ENCODE measurements at places on chromosomes 3 and 15.

DNA sequence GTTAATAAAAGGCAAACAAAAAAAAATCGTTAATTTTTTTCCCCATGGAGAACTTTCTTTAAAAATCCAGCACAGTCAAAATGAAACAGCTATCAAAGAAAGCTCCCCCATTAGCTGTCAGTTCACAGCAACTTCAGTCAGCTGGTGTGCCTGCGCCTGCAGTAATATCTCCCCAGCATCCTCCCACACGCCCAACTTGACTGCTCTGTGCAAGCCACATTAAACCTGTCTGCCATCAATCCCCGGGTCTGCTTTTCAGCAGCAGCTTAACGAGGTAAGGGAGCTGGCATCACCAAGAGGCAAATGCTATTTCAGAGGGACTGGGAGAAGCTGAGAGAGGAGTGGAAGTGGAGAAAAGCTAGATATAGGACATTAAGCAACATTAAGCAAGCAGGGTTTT is 337.5 kb downstream of the GAP43 start:
- DNase-seq = no peak

- no peak for DNase-seq
Observed at GRCh38 chr3:128667641-128668040, 17.0 kb upstream of the RPN1 start.

DNA sequence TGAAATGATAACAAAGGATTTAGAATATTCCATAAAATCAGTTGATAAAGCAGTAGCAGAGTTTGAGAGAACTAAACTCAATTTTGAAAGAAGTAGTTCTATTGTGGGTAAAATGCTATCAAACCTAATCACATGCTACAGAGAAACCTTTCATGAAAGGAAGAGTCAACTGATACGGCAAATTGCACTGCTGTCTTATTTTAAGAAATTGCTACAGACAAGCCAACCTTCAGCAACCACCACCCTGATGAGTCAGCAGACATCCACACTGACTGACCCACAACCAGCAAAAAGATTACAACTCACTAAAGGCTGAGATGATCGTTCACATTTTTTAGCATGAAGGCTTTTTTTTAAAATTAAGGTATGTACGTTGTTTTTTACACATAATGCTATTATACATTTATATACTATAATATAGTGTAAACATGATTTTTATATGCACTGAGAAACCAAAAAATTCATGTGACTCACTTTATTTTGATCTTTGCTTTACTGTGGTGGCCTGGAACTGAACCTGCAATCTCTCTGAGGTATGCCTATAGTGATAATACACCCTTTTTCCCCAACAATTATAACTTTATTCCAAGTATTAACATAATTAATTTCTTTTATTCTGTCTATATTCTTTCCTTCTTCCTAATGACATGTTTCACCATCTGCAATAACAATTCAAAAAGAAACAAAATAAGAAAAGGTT is 109.9 kb downstream of the TBC1D5 start:
- no peak for DNase-seq

DNA sequence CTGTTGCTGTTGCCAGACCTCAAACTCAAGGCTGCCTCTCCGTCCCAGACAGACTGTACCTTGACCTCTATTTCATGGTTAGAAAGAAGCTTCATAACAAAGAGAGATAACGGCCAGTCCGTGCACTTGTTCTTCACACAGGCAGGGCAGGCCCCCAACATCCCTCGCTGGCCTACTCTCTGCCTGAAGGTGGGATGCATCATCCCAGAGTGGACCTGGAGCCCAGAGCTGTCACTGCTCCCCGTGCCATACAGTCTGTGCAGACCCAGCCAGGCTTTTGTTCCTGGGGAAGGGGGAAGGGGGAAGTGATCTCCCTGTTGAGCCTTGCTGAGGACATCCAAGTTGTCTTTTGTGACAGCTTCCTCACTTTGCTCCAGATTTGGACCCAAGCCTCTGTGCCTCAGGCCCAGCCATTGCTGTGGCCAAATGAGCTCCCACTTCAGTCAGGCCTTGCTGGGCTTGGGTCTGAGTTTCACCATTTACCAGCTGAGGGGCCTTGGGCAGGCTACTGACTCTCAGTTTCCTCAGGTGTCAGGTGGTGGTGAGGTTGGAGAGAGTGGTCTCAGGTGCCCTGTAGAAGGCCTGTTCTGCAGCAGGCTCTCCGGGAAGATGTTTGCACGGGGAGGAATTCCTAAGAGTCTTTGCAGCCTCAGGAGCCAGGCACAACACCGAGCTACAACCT is 141.6 kb downstream of the DNAJB8 start:
- no peak for DNase-seq

DNA sequence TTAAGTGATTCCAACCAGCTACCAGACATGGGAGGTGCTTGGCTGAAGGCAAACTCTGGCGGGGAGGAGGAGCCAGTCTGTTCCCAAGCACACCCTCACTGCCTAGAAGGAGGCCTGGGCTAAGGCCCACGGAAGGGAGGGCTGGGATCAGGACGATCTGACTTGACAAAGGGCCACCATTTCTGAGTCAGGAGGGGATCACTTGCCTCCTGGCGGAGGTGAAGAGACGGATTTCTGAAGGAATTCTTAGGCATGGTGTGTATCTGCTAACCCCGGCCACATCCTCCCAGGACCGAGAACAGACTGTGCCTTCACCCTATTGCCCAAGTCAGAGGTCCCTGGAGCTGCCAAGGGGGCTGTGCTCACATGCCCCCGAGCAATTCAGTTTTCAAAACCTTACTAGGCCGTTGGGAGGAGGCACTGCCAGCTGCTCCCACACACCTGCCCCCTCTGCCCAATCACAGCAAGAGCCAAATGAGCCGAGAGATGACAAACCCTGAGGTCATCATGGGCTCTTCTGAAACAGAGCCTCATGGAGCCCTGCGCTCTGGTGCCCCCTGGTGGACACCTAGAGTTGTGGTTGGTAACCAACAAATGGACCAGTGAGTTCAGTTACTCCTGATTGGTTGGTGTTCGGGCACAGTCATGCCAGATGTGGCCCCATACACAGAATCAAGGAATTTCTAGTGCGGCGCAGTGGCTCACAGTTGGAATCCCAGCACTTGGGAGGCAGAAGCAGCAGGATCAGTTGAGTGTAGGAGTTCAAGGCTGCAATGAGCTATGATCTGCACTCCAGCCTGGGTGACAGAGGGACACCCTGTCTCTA is 6.5 kb upstream of the TNK2 start:
- peak; percentile 96 for DNase-seq

DNA sequence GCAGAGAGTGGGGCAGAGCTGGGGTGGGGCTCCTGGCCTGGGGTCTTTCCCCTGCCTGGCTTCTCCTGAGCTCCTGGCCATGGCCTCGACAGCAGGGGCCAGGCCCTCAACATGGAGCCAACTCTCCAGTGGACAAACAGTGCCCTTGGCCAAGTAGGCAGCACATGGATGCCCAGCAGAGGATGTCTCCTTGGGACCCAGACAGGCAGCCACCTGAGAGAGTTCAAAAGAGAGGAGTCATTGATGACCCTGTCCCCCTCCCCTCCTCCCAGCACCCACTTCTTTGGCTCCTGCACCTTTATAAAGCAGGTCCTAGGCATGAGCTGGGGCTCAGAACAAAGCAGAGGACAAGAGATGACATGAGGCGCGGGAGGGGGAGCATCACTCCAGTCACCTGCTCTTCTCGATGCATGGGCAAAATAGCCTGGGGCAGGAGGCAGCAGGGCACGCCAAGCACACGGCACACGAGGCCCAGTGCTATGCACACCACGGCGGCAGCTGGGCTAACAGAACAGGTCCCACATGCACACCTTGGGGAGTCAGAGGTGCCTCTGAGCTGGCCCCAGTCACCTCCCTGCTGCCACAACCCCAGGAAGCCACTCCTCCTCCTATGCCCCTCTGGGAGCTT is 27.4 kb downstream of the SHISA5 start:
- DNase-seq = no peak

DNA sequence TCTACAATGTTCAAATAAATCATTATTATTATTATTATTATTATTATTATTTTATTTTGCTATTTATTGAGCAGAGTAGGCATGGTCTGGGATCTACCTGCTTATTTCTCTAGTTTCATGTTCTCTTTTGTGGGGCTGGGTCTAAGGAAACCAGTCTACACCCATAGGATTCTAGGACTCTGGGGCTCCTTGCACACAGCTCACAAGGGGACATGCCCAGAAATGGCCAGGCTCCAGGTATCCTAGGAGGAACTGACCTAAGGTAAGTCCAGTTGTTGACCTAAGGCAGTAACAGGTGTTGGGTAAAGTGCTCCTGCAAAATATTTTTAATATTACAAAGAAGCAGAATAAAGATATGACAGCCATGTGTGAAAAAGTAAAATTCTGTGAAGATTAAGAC is 149.6 kb upstream of the TBL1XR1 start:
- DNase-seq = no peak

GRCh38 chr3:14836049-14836468 is 17.3 kb downstream of the FGD5 start:
- DNase-seq = no peak
